ENCODE measurements at places on chromosomes 5 and 9.

GRCh38 chr9:124124729-124125650, 113.4 kb downstream of the LHX2 start:
- no peak for DNase-seq

GRCh38 chr9:127154390-127155191, 32.2 kb upstream of the ANGPTL2 start:
- DNase-seq, result peak; percentile 75

GRCh38 chr5:1294206-1294834, 548 bp downstream of the TERT start:
- DNase-seq, result peak; percentile 42

- DNase-seq, result no peak
These were observed 37.9 kb upstream of the DPYSL3 start for GRCh38 chr5:147547730-147548129.

GRCh38 chr9:23557689-23558088, 268.4 kb downstream of the ELAVL2 start:
- no peak for DNase-seq

DNA sequence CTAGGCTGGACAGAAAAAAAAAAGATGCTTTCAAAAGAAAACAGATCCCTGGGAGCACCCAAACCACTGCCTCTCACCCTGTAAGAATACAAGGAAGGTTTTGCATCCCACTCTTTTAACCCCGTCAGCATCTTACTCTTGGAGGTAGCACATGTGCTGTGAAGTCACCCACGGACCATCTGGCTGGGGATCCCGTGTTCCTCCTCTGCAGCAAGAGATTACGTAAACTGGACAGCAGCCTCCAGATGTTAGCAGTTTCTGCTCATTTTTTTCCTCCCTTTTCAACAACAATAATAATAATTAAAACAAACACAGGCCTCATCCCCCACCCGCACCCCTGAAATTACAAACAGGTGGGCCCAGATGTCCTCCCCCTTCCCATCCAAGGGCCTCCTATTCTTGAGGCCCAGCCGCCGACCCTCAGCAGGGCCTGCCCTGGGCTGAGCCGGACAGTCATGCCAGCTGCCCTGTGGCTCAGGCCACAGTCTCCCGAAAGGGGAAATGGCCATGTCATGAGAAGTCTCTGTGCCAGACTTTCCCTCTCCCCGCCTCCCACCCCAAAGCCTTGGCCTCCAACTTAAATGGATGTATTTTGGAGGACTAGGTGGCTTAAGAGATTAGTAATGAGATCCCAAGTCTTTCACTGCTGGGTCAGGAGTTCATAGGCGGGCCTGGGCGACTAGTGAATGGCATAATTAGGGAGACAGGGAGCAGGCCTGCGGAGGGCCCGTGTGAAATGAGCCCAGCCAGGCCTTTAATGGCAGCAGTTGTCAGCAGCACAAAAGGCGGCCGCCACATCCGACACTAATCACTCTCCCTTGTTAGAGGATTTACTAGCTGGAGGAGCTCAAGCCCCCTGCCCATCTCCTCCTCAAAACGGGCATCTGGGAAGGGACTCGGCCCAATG, 165.1 kb downstream of the PAPPA start:
- no peak for DNase-seq

GRCh38 chr5:15798006-15798405, 298.0 kb downstream of the FBXL7 start:
- DNase-seq, result no peak

GRCh38 chr9:108363311-108363710, 492.5 kb downstream of the ACTL7B start:
- no peak for DNase-seq

GRCh38 chr9:99561509-99561917, 260.2 kb upstream of the NR4A3 start:
- no peak for DNase-seq

GRCh38 chr5:137345396-137345795, 153.7 kb downstream of the SPOCK1 start:
- DNase-seq, result no peak

DNA sequence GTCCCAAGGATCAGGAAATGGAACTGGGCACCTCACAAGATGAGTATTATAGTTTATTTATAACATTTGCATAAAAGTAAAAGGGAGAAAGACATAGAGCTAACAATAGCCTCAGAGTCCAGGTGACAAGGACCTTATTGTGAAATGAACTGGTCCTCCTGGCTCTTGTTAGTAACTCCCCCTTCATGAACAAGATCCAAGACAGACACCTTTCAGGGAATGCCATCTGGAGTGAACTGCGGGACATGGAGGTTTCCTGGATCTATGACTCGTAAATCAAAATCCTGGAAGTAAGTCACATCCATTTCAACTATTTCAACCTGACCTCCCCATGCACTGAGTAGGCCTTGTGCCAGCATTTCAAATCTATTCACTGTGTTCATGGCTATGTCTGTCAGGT, 129.5 kb upstream of the GAS1 start:
- no peak for DNase-seq

DNA sequence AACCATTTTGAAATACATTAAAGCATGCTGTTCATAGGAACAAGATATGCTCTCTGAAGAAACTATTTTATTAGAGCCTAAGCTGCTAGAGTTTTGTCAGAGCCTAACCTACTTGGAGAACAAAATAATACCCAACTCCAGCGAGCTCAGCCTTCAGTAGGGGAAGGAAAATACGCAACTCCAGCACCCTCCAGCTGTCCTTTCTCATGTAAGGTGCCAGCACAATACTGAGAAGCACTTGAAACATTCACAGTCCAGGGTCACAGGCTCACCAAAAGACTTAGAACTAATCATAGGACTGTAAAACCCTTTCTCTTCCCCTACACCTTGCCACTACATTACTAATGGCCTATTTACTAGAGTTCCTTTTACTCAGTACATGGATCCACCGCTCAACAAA, 18.9 kb downstream of the DPYSL3 start:
- DNase-seq, result no peak

DNA sequence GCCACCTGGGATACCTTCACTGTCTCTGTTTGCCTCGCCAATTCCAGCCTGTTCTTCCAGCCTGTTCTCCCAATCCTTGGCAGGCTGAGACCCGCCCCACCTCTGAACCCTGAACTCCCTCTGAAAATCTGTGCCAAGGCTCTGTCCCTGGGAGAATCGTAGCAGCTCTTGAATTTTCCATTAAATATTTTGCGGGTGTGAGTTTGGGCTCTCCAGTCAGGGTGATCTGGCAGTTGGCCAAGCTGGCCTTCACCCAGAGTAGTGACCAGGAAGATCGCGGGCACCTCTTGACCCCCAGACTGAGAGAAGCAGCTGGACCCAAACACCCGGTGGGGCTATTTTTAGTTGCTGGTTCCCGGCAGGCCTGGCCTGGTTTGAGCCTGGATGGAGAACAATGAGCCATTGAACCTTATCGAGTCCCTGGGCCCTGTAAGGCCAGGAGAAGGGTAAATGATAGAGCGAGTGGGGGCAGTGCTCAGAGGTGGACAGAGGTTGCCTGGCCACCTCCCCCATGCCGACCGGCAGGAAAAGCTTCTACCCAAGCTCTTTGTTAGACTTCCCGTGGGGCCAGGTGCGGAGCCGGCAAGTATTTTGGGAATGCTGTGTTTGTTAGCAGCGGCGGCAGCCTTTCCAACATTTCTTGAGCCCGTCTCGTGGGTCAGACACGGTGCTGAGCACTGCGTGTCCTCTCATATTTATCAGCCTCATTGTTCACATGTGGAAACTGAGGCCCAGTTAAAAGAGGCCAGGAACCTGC, 146.2 kb downstream of the RGS3 start:
- DNase-seq, result peak; percentile 77

- DNase-seq, result no peak
These were observed 31.2 kb downstream of the CEP72 start for GRCh38 chr5:643351-643801.

DNA sequence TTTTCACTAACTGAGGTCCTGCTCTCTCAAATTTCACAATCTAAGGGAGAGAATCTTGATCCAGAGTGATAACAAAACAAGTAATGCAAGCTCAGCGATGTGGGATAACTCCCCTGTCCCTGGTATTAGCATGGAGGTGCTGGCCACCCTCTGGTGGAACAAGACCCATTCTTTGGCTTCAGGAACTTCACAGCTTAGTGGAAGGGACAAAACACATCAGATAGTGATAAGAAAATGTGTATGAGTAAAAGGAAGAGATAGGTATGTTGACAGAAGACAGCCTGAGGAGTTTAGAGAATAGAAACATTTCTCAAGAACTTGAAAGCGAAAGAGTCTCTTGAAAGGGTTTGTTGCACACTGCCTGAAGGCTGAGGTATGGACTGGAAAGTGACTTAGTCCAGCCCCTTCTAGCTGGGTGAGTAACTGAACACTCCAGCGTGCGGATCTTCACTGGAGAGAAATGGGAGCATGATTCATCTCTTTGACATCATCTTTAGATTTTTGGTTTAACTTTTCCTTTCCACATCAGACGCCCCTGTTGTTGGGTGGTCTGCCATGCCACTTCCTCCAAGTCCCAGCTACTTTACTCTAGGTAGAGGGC, 25.4 kb upstream of the ZSWIM6 start:
- no peak for DNase-seq

GRCh38 chr5:80656425-80656824, 1.6 kb upstream of the DHFR start:
- no peak for DNase-seq

DNA sequence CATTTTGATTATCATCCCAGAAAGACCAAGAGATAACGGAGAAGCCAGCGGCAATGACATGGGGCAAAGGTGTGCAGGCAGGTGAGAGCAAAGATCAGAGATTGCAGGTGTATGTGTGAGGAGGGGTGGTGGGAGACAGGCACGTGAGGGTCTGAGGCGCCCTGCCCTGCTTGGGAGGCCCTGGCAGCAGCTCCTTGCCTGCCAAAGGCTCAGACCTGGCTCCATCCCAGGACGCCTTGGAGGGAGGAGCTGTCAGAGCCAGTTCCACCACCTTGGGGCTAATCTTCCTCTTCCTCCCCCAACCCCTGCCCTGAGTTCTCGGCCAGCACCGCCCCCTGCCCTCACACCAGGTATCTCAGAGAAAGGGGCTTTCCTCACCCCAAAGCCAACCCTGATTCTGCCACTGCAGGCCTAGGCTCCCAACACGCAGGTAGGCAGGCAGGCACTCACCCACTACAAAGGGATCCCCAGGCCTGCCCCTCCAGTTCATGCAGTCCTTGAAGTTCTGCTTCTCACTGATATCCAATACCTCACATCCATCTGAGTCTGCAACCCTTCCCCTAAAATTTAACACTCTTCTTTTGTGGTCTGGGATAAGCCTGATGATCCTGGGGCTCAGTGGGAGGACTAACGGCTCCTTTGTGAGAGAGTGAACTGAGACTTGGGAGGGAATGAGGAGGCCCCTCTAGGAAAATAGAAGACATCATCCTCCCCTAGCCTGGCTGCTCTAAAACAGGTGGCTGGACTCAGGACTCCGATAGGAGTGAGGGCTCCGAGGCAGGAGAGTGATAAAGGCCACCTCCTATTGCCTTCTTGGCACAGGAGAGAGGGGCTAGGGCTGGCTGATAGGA, 1.8 kb downstream of the AQP3 start:
- no peak for DNase-seq

- DNase-seq, result no peak
These were observed 37.9 kb upstream of the OCLN start for GRCh38 chr5:69454460-69455249.

DNA sequence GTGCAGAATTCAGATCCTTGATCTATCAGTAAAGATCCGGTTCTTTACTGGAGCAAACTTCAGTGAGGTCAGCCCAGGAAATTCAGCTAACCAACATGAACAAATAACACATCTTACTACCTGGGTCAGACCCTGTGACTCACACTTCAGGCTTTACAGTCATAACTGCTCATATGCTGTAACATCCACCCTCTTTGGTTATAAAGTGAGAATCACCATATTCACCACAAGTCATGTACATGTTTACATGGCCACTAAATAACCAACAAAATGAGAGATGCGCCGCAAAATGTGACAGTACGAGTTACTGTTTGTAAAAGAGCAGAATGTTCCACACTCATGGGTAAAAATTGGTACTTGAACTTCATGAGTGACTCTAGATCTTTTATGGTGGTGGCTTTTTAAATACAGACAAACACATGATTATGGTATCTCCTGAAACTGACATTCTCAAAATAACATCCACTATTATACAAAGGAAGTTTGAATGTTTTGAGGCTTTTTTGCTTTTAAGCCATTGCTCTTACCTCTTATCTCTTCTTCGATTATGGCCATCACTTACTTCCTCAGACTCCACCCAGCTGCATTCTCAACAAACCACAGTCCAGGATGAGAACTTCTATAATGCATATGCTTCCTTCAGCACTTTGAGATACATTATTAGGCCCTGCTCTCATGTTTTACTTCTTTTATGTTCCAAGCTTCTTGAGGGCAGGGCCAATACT, 516.6 kb downstream of the RAB3C start:
- no peak for DNase-seq

DNA sequence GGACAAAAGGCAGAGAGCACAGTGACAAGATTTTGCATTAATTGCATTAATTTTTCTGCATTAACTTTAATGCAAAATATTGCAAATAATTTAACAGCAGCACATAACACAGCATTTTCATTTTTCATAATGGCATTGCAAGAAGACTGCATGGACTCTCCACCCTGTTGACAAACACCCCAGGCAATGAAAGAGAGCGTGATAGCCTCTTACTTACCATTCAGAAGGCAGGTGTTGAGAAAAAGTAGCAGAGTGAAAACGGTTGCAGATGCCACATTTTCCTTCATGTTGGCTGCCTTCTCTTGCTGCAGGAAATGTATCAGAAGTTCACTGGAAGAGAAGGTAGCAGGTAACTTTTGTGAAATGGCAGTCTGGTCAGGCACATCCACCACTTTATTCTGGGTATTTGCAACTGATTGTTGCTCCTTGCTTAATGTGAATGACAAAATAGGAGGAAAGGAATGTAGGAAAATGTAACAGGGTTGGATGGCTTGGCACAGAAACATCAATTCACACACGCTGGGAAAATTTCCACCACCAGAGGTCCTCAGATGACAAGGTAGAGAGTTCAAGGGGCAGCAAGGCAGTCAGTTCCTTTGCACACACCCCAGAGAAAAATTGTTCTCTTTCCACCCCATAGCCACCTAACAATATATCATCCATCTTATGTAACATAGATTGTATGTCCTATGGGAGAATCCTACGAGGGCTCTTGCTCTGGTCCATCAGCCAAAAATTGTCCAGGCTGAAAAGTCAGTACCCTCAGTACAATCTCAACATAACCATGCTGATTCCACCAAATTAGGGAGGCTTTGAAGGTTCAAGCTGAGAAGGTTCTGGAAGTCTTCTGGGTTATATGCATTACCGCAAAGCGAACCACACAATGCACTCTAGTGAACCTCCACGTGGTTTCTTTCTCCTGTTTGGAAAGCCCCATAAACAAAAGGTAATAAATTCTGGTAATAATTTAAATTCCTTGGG, 41.9 kb upstream of the AGXT2 start:
- peak; percentile 60 for DNase-seq

DNA sequence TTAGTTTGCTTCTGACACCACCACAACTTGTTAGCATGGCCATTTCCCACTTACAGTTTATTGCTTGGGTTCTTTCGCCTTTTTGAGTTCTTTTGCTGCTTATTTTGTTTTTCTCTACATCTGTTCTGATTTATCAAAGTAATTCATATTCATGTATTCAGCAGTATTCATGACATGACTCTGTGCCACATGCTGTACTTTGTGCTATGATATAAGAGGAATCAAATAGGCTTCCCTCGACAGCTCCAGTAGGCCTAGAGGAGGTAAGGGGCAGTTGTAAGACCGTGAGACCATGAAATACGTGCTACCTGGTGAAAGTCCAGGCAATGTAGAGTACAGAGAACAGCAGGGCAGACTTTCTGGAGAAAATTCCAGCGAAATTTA, 110.7 kb upstream of the SAP30L start:
- DNase-seq, result no peak
